ENCODE measurements at places on chromosomes 5 and 9.

DNA sequence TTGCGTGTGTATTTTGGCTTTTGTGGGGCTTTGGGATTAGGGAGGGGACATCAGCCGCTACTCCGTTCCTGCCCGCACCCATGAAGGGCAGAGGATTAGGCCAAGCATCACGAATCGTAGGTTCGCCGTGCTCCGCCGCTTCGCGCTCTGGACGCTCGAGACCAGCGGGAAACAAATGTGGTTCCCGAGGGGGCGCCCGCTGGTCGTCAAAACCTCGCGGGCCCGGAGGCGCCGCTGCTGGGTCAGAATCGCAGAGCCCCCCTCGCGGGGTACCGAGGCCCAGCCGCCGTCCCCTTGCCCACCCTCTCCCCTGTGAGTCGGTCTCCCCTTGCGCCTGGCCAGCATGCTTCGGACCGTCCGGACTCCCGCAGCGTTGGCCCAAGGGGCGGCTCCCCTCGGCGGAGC lies 2.3 kb upstream of the PAX5 start:
- no peak for DNase-seq

DNA sequence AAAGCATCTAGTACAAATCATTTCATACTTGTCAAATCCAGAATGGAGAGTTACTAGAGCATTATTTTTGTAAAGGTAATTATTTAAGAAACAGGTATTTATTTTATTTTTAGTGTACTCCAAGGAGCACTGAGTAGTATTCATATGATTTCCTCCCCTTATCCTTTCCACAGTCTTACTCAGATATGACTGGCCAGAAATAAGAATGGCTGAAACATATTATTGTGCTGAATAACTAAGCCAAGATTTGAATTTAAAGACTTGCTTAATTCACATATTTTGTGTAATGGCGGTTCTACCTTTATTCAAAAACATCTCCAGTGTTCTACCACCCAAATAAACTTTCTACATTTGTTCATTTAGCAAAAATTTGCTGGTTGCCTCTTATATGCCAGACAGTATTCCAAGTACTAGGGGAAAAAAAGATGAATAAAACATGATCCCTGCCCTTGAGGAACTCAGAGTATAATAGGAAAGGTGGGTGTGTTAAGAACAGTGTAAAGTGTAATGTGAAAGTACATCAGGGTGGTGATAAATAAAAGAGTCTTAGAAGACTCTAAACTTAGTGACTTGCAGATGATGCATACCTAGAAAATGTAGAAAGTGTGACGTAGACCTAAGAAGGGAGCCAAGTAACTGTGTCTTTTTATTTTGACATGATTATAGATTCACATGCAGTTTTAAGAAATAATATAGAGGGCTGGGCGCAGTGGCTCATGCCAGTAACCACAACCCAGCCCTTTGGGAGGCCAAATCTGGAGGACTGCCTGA lies 110.4 kb upstream of the GRHPR start:
- no peak for DNase-seq

- DNase-seq, result no peak
Measured at GRCh38 chr9:110316261-110317075, 21.2 kb downstream of the TXNDC8 start.

GRCh38 chr9:105406369-105406768 lies 41.5 kb upstream of the FSD1L start:
- no peak for DNase-seq

- DNase-seq, result no peak
Measured at GRCh38 chr5:149421372-149421685, 42.2 kb upstream of the IL17B start.

DNA sequence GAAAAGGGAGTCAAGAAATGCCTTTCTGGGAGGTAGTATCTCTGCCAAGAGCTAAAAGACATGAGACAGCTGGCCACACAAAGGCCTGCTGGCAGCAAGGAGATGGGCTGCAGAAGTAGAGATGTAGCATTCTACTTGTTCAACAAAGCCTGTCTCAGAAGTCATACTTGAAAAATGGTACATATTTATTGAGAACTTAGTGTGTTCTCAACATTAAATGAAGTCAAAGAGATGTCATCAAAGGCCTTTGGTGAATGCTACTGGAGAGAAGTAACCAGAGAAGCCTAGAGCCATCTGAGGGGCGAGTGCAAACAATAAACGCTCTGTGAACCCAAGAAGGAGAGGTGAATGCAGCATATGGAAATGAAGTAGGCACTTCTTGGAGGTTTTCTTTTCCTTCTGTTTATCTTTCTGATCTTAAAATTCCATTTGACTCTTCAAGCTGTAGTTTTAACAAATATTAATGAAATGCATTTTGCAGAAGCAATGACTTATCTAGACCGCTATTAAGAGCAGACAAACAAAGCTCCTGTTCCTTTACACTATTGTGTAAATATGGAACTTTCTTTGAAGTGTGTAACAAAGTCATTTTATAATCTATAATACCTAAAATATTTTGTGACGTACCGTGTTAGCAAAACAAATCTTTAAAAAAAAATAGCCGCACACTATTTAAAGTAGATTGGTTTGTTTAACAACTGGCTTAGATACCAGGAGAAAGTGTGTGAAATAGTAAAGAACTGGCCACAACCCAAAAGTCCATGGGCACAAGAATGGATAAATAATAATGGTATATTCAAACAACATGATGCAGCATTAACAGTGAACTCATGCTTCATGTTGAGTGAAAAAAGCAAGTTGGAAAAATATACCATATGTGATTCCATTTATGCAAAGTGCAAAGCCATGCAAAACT lies 70.2 kb downstream of the ZNF608 start:
- DNase-seq, result no peak

DNA sequence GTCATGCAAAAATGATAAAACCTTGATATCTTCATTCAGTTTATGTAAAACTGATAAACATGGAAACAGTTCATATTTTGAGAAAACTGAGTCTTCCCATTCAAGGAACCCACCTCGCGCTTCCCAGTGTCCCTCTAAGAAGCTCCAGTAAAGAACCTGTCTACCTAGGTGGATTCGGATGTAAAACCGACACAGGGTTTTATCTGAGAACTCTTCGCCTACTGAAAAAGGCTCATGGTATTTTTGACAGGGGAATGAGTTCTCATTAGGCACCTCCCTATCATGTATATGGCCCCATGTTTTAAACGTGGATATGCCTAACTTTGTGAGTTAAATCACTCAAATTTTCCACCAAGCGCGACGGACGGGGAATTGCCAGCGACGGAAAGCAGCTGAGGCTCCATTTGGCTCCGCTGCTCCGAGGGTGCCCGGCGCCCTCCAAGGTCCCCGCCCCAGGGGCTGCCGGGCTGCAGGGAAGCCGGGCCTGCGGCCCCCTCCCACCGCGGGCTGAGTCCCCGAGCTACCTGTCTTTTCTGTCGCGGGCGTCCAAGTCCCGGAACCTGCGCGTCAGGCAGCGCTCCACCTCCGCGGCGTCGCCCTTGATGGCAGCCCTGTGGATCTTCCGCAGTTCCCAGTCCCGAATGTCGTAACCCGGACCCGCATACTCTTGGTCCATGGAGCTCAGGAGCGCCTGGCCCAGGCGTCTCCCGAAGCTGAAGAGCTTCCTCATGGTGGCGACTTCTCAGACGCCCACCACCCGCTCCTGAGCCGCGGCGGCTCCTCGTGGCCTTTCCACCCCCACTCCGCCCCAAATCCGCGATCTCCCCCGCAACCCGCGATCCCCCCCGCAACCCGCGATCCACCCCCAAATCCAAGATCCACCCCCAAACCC lies 594 bp downstream of the ANKRD18A start:
- no peak for DNase-seq

DNA sequence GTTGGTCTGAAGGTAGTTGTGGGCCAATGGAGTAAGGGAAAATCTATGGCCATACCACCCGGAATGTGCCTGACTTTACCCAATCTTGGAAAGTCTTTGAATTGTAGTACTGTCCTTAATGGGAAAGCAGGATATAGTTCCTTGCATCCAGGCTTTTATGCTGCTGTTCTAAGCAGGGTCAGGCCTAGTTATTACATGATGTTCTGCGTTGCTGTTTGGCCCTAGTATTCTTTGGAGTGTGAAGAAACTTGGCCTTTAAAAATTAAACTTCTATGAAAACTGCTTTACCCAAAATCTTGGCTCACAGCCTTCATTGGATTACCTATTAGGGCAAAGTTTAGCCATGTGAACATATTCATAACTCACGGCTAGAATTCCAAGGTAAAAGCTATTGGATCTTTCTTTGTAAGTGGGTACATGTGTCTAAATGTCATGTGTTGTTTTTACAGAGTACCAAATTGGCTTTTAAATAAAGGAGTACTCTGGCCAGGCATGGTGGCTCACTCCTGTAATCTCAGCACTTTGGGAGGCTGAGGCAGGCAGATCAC lies 211.1 kb downstream of the DTWD2 start:
- DNase-seq, result no peak

GRCh38 chr5:73994963-73995362 lies 369.0 kb downstream of the ARHGEF28 start:
- no peak for DNase-seq
